ENCODE measurements at places on chromosomes 2 and 18. TPM values are rescaled to one million over a fixed set of nuclear protein-coding genes. Genes with fewer than 3 reads are reported as not detected.
A peak's percentile ranks its signal among the peaks of the same experiment; 100 is the strongest.

- H3K4me1 ChIP-seq, result no peaks in the 10 kb centered on the region
- no peak for DNase-seq
- H3K4me3 ChIP-seq, result no peak overlapping the region
- no peaks in the 10 kb centered on the region for H3K36me3 ChIP-seq
Observed at GRCh38 chr2:57408587-57408986, 638.0 kb upstream of the VRK2 start.

GRCh38 chr2:110659248-110659647 is 18.6 kb downstream of the BUB1 start:
- no peak for DNase-seq
- H3K27me3 ChIP-seq, result no peaks in the 10 kb centered on the region
- H3K4me3 ChIP-seq, result no peak overlapping the region
- no peaks in the 10 kb centered on the region for H3K36me3 ChIP-seq
- no peaks in the 10 kb centered on the region for H3K4me1 ChIP-seq

Gene CCDC74B
- total RNA-seq, result 1.3 TPM

DNA sequence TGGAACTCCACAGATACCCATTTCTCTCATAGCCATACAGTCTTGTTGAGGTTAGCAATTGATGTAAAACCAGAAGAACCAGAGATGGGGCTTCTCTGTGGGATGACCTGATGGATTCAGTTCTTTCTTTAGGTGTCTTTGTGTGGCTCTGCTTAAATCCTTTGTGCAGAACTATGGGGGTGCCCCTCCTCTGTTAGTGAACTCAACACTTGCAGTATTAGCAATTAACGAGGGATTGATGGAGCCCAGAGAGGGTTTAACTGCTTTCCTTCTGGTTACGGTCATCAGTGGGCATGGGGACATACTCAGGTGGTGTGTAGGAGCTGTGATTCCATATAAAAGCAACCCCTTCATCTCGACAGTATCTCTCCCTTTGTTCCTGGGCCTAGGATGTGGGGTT is 406.8 kb upstream of the FAM98A start:
- H3K27me3 ChIP-seq, result no peaks in the 10 kb centered on the region
- H3K27ac ChIP-seq, result no peak overlapping the region
- no peaks in the 10 kb centered on the region for H3K36me3 ChIP-seq

DNA sequence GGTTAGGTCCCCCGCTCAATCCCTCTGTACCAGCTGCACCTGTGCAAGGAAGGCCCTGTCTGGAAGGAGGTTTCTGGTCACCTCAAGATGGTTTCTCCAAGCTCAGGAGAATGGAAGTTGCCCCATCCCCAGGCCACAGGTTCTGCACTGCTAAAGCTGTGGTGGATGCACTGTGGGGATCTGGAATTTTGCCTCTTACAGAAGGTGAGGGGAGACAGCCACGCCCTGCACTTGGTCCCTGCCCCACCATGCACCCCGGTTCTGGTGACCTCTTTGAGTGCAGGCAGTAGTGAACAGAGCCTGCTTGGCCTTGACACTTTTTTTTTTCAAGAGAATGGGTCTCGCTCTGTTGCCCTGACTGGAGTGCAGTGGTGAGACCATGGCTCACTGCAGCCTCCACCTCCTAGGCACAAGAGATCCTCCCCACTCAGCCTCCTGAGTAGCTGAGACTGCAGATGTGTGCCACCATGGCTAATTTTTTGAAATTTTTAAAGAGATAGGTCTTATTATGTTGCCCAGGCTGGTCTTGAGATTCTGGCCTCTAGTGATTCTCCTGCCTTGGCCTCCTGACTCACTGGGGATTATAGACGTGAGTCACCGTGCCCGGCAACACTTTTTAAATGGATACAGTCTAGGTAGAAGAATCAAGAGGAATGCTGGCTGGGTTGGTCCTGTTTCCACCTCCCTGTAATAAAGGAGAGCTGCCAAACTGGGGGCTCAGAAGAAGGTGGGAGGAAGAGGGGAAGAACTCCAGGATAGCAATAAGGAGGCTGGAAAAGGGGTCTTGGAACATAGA is 5.8 kb upstream of the NT5DC4 start:
- no peaks in the 10 kb centered on the region for H3K36me3 ChIP-seq
- H3K4me1 ChIP-seq, result no peaks in the 10 kb centered on the region
- no peak overlapping the region for H3K4me3 ChIP-seq
- no peak overlapping the region for H3K27ac ChIP-seq
- DNase-seq, result no peak
- H3K27me3 ChIP-seq, result no peaks in the 10 kb centered on the region

Gene C18orf32
- total RNA-seq, result 44.2 TPM

Gene VRK2
- 21.9 TPM for total RNA-seq

DNA sequence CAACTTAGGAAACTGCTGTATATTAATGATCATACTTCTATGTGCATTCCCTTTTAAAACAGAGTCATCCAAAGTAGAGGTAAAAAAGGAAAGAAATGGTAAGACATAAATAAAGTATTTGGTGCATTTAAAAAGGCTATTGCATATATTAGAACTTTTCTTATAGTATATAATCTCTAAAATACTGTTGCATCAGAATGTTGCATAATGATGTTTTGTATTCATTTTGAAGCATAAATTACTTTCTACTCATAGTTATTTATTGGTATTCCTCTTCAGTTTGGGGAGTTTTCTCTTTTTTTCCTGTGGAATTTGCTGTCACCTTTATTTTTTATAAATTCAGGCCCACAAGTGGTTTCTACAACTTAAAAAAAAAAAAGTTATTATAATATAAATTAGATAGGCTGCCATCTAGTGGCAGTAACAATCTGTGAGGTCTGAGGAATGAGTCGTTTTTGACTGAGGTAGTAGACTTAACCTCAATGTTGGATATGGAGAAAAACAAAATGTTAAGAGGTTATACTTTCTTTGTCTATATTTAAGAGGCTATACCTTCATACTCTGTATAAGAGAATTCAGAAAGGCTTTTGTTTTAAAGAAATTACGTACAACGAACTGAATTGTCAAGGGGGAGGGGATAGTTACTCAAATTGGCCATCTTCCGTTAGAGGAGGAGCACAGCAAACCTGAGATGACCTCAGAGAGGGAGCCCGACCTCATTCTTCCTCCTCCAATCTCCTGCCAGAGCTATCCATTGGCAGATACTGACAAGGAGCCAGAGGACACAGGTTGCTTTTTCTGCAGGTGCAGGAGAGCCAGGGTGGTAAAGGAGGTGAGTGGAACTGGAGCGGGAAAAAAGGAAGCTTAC is 23.8 kb downstream of the ANKAR start:
- no peaks in the 10 kb centered on the region for H3K27me3 ChIP-seq
- no peaks in the 10 kb centered on the region for H3K4me1 ChIP-seq
- H3K36me3 ChIP-seq, result no peaks in the 10 kb centered on the region
- DNase-seq, result no peak
- H3K27ac ChIP-seq, result no peak overlapping the region

DNA sequence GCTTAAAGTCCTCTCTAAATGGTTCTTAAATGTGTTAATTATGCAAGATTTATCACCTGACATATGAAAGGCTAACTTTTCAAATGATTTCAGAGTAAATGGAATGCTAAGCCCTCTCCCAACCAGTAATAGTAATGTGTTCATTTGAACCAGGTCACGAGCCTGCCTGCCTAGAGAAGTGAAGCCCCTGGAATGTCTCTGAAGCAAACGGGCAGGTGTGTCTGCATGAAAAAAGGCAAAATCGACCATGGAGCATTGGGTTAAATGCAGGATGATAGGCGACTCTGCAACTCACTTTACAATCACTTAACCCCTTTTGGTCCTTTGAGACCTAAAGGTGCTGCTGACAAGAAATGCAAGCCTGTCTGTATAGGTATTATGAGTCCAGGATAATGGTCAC is 798.4 kb upstream of the ACVR2A start:
- no peak for DNase-seq
- no peak overlapping the region for H3K27ac ChIP-seq
- H3K27me3 ChIP-seq, result no peaks in the 10 kb centered on the region
- H3K4me3 ChIP-seq, result no peak overlapping the region
- H3K36me3 ChIP-seq, result no peaks in the 10 kb centered on the region

DNA sequence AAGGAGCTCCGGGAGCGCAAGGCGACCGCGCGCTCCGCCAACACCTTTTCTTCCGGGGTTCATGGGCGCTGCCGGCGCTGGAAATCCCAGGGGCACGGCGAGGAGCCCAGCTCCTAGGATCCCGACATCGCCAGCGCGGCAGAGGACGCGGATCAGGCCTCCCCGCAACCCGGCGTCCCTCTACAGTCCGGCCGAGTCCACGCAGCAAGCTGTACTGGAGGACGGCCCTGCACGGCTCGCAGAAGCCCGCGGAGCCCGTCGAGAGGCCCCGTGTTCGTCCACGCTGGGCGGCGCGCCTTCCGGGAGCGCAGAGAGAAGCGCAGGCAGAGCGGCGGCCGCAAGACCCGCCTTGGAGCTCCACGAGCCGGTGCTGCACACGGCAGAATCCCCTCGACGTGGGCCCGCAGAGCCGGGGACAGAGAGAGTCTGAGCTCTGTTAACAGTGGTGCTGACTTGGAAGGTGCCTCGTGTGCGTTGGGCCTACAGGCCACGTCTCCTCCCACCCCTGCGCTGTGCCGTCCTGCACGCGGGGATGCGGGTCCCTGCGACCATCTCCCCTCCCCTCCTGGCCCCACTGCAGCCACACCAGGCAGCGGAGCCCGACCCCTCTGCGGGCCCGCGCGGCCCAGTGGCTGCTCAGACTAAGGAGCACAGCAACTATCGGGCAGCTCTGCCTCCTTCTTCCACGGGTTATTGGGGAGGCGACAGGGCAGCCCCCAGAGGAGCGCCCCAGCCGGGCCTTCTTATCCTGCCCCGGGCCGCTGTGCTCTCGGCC is 28.1 kb upstream of the PTPN2 start:
- H3K4me3 ChIP-seq, result no peak overlapping the region
- H3K36me3 ChIP-seq, result no peaks in the 10 kb centered on the region
- H3K27me3 ChIP-seq, result no peaks in the 10 kb centered on the region
- H3K27ac ChIP-seq, result no peak overlapping the region
- DNase-seq, result no peak

DNA sequence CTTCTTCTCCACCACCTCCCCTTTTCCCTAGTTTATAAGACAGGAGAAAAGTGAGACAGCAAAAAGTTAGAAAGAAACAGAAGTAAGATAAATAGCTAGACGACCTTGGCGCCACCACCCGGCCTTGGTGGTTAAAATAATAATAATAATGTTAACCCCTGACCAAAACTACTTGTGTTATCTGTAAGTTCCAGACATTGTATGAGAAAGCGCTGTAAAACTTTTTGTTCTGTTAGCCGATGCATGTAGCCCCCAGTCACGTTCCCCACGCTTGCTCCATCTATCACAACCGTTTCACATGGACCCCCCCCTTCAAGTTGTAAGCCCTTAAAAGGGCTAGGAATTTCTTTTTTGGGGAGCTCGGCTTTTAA is 1.5 kb upstream of the BUB1 start:
- H3K4me3 ChIP-seq, result no peak overlapping the region
- H3K4me1 ChIP-seq, result no peaks in the 10 kb centered on the region
- H3K36me3 ChIP-seq, result no peaks in the 10 kb centered on the region
- H3K27ac ChIP-seq, result no peak overlapping the region
- DNase-seq, result no peak

Gene NAT8
- not detected for total RNA-seq

DNA sequence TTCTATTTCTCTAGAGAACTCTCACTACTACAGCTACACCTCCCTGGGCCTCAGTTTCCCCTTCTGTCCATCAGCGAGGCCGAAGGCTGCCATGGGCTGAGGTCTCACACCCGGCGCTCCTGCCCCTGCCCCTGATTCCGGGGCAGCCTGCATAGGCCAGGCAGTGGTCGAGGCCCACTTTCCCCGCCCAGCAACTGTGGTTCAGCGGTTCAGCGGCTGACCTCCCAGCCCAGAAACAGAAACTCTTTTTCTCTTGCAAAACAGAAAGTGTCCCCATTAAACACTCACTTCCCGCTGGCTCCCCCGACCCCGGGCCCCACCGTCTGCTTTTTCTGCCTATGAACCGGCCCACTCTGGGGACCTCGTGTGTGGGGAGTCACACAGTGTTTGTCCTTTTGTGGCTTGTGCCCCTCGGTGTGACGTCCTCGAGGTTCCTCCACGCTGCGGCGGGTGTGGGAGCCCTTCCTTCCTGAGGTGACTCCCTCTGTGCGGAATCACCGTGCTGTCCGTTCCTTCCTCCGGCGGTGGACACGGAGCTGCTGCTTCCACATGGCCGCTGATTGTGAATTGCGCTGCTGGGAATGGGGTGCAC is 16.0 kb downstream of the PDCD1 start:
- no peak overlapping the region for H3K4me3 ChIP-seq
- no peaks in the 10 kb centered on the region for H3K36me3 ChIP-seq
- no peak overlapping the region for H3K27ac ChIP-seq
- DNase-seq, result peak; percentile 75

- H3K27ac ChIP-seq, result no peak overlapping the region
- no peaks in the 10 kb centered on the region for H3K36me3 ChIP-seq
- no peaks in the 10 kb centered on the region for H3K27me3 ChIP-seq
- H3K4me3 ChIP-seq, result no peak overlapping the region
- peak; percentile 91 for DNase-seq
- H3K4me1 ChIP-seq, result no peaks in the 10 kb centered on the region
Observed at GRCh38 chr2:127086990-127087790, 19.8 kb downstream of the BIN1 start.

DNA sequence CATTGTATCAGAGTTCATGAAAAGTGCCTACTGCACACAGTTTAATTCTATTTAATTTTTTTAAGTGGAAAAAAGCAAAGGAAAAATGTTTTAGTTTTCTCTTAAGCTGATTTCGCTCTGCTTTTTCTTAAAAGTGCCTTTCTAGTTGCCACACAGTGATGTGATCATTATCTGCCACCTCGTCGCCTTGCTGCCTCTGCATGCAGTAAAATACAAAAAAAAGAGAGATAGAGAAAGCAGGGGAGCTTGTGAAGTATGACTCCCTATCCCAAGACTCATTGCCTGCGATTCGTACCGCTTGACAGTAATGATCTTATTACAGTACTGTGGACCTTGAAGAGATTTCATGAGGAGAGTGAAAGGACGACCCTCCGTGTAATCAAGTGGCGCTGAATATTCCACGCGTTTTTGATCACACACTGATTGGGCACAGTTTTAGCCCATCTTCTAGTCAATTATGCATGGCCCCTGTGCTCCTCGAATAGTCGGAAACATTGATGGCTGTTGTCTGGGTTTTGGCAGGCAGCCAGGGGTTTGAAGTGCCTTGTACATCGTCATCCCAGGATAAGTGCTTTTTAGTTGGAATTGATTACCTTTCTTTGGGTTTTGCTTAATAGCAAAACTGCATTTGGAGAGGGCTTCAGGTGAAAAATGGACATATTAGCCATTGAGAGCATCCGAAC is 188.3 kb downstream of the GBX2 start:
- DNase-seq, result no peak
- H3K36me3 ChIP-seq, result no peaks in the 10 kb centered on the region
- H3K4me3 ChIP-seq, result no peak overlapping the region
- no peaks in the 10 kb centered on the region for H3K4me1 ChIP-seq
- H3K27ac ChIP-seq, result no peak overlapping the region
